NCI-H526 treated with DMSO at 0.1 percent for 48 hours (cell line): ENCODE measurements at places on chromosomes 5 and 9.

DNA sequence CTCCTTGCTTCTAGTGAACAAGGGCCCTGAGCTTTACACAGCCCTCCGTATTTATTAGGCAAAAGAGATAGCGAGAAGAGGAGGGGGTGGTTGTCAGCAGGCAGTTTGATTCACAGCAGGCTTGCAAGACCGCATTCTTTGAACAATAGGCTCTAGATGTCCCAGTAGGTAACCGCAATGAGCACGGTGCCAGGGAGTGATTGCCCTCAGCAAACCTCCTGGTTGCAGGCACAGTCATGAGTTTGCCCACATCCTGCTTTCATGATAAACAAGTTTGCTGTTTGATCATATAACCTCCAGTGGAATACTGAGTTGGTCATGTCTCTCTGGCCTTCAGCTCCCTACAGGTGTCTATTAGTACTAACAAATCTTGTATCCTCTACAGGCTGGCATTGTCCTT, 66.1 kb downstream of the CACNA1B start:
- DNase-seq, result no peak

DNA sequence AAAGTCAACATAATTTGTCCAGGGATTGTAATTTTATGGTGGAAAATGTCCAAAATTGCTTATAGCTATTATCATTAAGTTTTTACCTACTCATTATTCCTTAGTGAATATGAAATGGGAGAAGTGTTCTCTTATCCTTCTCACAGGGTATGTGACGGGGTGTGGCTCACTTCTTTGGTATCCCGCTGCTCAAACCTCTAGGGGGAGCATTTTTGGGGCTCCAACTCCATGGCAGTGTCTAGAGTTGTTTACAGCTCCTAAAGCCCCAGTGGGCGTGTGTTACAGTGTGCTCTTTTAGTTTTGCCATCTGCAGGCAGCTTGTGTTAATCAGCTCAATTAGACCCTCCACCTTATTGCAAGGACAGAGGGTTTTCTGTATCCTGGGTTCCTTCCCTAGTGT, 89.4 kb downstream of the CDKN2A start:
- DNase-seq, result no peak

DNA sequence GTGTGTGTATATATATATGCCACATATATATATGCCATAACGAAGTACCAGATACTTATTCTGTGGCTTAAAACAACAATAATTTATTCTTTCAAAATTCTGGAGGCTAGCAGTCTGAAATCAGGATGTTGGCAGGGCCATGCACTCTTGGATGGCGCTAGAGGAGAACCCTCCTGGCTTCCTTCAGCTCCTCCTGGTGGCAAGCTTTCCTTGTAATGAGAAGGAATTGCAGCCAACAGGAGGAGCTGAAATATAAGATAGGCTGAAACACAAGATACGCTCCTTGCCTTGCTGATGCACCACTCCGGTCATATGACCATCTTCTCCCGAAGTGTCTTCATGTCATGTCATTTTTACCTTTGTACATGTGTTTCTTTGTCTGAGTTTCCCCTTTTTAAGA, 368.1 kb upstream of the CTNND2 start:
- no peak for DNase-seq

DNA sequence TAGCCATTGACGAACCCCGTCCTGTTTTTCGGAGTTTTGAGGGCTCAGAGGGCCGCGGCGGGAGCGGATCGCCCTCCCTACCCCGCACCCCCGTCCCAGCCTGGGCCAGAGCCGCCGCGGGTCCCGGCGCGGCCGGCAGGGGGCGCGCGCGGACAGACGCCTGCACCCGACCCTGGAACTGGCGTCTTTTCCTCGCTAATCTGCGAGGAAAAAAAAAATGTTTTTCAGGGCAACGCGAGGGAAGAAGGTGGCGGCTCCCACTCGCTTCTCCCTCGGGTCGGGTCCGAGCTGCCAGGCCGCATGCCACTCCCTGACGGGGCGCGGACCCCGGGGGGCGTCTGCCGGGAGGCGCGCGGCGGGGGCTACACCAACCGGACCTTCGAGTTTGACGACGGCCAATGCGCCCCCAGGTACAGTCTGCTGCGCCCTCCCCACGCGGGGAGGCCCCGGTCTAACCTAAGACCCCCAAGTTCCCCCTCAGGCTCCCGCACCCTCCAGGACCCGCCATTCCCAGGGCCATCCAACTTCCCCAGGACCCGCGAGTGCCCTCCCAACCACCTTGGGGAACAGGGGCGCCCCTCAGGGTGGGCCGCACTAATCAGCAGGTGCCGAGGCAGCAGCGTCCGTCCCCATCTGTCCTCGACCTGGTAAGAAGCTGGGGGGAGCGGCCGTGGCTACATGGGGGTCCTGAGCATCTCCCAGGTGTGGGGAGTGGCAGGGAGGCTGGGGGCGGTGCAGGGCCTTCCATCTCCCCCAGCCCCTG, at the start of gene KCNT1:
Gene KCNT1 (plus strand): TSS at position 227 of the 763 bp plus-strand sequence. CDS start 74 bp downstream, at position 301.
- DNase-seq, result peak; percentile 13

GRCh38 chr9:100294341-100294740, 58.4 kb downstream of the TEX10 start:
- no peak for DNase-seq

- no peak for DNase-seq
Measured at GRCh38 chr5:82274343-82275211, 3.6 kb downstream of the RPS23 start.

- DNase-seq, result no peak
Measured at GRCh38 chr9:23563517-23563916, 262.5 kb downstream of the ELAVL2 start.

DNA sequence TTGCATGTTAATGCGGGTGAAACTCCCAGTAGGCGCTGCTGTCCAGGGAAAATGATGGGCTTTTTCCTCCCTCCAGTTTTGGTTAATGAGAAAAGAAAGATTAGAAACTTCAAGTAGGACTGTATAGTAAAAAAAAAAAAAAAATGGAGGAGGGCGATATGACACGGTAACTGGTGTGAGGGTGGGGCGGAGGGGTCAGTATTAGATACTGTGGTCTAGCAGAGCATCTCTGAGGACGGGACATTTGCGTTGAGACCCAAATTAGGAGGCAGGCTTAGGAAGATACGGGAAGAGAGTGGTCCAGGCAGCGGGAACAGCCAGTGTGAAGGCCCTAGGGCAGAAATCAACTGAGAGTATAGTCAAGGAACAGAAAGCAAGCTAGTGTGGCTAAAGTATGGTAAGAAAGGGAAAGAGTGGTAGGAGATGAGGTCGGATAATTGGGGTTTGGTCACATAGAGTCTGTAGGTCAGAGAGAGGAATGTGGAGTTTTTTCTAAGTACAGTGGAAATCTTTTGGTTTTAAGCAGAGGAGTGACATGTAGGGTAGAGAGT, 707 bp downstream of the RMND5B start:
- no peak for DNase-seq

DNA sequence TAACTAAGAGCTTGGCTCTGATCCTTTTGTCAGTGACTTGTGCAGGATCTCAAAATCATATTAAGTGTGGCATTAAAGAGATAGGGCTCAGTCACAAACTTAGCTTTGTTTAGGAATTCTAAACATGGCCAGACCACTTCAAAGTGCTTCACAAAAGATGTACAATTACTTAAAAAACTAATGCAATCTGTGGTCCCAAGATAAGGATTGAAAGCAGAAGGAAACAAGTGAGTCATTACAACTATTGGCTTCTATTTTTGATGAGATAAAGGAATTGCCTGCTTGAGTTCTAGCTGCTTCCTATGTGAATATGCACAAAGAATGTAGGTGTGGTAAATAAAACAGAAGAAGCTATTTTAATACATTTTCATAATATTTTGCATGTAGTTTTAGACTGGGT, 44.9 kb upstream of the SLC12A2 start:
- no peak for DNase-seq

DNA sequence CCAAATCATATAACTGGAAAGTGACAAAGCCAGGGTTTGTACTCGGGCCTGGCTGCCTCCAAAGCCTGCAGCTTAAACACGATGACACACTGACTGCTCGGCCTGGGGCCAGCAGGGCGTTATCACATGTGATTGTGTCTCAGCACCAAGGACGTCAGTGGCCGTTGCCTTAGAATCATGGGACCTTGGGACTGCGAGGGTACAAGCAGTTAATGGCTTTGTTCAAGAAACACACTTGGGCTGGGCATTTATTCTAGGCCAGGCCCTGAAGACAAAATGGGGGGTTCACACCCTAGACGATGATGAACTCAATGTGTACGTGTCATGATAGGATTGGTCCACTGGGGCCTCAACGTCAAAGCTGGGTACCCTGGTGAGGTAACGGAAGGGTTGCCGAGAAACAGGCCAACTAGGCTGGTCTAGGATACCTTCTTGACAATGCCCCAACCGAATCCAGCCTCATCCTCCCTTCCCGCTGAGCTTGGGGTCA, 13.0 kb downstream of the SH3PXD2B start:
- no peak for DNase-seq

- DNase-seq, result no peak
Measured at GRCh38 chr5:145743396-145744061, 91.6 kb downstream of the PRELID2 start.

GRCh38 chr9:112093870-112094216, 81.3 kb downstream of the SUSD1 start:
- DNase-seq, result no peak

DNA sequence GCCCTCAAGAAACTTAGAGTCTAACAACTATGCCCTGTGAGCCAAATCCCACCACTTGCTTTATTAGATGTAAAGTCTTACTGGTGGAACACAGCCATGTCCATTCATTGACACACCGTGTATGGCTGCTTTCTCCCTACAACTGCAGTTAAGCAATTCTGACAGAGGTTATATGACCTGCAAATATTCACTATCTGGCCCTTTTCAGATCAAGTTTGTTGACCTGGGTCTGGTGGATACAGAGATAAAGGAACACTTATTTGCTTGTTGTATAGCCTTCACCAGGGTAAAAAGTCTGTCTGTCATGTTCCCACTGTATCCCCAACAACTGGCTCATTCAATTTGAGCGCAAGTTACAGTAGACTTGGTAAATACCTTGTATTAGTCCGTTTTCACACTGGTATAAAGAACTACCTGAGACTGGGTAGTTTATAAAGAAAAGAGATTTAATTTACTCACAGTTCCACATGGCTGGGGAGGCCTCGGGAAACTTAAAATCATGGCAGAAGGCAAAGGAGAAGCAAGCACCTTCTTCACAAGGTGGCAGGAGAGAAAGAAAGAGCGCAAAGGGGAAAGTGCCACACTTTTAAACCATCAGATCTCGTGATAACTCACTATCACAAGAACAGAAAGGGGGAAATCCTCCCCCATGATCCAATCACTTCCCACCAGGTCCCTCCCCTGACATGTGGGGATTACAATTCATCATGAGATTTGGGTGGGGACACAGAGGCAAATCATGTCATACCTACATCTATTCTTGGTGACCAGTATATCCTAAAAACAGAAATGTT, 27.9 kb downstream of the DEPDC1B start:
- DNase-seq, result no peak

GRCh38 chr9:86368871-86369521, 14.8 kb upstream of the TUT7 start:
- no peak for DNase-seq

GRCh38 chr5:132684491-132684890, 10.7 kb downstream of the IL4 start:
- no peak for DNase-seq

DNA sequence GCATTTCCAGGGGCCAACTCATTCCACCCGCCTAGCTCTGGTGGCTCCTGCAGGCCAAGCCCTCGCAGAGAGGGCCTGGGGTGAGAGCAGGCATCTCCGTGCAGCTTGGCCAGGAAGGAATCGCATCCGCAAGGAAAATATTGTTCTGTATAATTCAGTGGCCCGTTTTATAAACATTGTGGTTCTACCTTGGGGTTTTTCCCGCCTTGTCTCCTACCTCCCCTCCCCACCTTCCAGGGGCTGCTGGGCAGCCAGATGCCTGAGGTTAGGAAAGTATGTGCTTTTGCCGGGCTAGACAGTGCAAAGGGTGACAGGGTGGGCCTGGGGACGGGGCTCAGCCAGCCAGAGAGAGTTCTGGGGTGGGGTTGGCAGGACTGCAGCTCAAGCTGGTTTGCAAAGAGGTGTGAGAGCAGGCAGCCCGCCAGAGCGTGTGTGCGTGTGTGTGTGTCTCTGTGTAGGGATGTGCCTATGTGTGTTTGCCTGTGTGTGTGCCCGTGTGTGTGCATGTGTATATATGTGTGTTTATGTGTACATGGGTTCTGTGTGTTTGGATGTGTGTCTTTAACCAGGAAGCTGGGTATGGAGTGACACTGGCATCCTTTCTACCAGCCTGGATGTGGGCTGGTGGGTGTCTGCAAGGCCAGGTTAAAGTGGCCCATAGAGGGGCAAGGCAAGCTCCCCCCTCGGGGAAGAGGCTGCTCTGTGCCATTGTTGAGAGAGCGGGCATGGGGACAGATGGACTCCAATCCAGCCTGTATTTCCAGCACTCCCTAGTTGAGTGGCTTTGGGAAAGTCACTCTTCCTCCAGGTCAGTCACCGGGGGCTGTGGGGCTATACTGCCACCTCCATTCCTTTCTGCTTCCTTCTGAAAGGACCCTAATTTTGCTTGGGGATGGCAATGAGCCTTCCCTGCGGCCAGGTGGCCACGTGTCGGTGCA, 10.6 kb upstream of the SLC2A6 start:
- no peak for DNase-seq

DNA sequence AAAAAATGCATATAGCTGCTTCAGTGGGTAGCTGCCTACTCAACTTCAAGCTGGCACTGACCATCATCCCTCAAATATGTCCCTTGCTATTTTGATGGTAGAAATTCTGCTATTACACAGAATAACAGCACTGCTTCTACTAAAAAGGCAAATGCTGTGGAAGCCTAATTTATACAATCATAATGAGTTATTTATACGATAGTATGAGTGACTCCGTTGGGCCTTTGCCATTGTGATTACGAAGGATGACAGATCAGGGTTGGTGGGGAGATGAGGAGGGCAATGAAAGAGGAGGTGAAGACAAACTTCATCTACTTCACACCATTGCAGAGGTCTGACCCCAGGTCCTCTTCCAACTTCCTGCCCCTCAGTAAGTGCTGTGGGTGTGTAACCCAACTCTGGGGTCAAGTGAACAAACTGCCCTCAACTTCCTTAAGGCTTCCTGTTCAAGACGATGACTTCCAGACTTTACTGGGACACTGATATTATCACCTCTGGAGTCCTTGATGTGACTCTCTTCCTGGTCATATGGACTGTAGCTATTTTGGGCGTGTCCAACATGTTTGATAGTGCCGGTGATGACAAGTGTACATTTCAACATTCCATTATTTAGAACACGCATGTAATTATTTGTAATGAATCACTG, 74.1 kb upstream of the RPS23 start:
- DNase-seq, result no peak

- DNase-seq, result no peak
Measured at GRCh38 chr5:13346401-13346800, 598.1 kb downstream of the DNAH5 start.

GRCh38 chr9:3321186-3321585, 204.6 kb downstream of the RFX3 start:
- no peak for DNase-seq
